Myometrial cell (primary cell): ENCODE measurements at places on chromosomes 11 and 22. TPM values are rescaled to one million over a fixed set of nuclear protein-coding genes. Genes with fewer than 3 reads are reported as not detected.

Gene MPZL2
- total RNA-seq: not detected in 2 replicates

Gene CDKN1C
- 40.8 and 43.8 TPM in 2 replicates for total RNA-seq

Gene PATE4
- total RNA-seq: not detected in 2 replicates

Gene OR8D1
- total RNA-seq: not detected in 2 replicates

Gene ELMOD1
- 0.29 and 1.4 TPM in 2 replicates for total RNA-seq

Gene MUC5B
- total RNA-seq: not detected in 2 replicates

Gene MRGPRE
- not detected in 2 replicates for total RNA-seq

Gene PHETA2
- 27.5 and 29.4 TPM in 2 replicates for total RNA-seq

Gene INPP5J
- 0.18 and 0.86 TPM in 2 replicates for total RNA-seq

Gene ZBTB16
- total RNA-seq: 10.7 and 13.6 TPM in 2 replicates

Gene FAM83F
- total RNA-seq: not detected in 2 replicates

Gene DLG2
- total RNA-seq: 0.18 TPM in 1 of 2 replicates, not detected in the other

Gene CTSW
- total RNA-seq: 0.71 TPM in 1 of 2 replicates, not detected in the other

Gene KCNK7
- not detected in 2 replicates for total RNA-seq

Gene ASPHD2
- 0.86 and 0.89 TPM in 2 replicates for total RNA-seq

Gene APOL4
- under 0.01 and 0.71 TPM in 2 replicates for total RNA-seq

Gene SGSM1
- total RNA-seq: under 0.01 TPM in 1 of 2 replicates, not detected in the other
